Left kidney (tissue), 8 donors: ENCODE measurements at places on chromosomes 2 and 18. TPM values are rescaled to one million over a fixed set of nuclear protein-coding genes. Genes with fewer than 3 reads are reported as not detected.

TUBA3E gene
- 0.18 TPM for polyA plus RNA-seq

GPN1 gene
- 64.5 TPM for polyA plus RNA-seq

VAMP8 gene
- polyA plus RNA-seq = 89.3 TPM

IL36A gene
- polyA plus RNA-seq = not detected

CCDC148 gene
- polyA plus RNA-seq = 11.4 TPM

DPYSL5 gene
- 6.8 TPM for polyA plus RNA-seq

SRBD1 gene
- 27.3 TPM for polyA plus RNA-seq

CD207 gene
- not detected for polyA plus RNA-seq

POMC gene
- polyA plus RNA-seq = 8.4 TPM

ATP6V1C2 gene
- 8.1 TPM for polyA plus RNA-seq

USP34 gene
- polyA plus RNA-seq = 171 TPM

CELF4 gene
- 2.9 TPM for polyA plus RNA-seq
